CD4-positive, alpha-beta T cell (primary cell): ENCODE measurements at places on chromosomes 12 and 14.

GRCh38 chr12:66647034-66647691 is 31.7 kb downstream of the GRIP1 start:
- no peak for DNase-seq
- H3K4me1 ChIP-seq: no peaks in the 10 kb centered on the region

DNA sequence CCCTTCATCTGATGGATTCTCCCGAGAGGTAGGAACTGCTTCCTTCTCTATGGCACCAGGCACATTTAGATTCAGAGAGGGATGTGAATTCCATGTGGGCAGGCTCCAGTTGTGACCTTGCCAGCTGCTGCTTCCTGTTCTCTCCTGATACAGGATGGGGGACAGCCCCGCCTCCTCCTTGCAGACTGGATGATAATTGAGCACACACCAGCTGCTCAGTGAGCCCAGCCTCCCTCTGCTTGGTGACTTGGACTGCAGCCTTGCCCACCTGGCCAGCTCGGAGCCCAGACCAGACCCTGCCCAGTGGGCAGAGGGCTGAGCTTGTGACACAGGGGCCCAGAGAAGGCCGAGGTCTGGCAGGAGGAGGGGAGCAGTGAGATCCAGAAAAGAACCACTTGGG is 90.2 kb downstream of the CALM1 start:
- H3K27me3 ChIP-seq: no peaks in the 10 kb centered on the region
- H3K4me3 ChIP-seq: no peak overlapping the region
- DNase-seq: no peak
- H3K27ac ChIP-seq: no peak overlapping the region

GRCh38 chr14:99604766-99605298 is 825 bp upstream of the CCDC85C start:
- no peaks in the 10 kb centered on the region for H3K36me3 ChIP-seq
- H3K4me1 ChIP-seq: peaks cover 45% of the 10 kb centered on the region
- peak overlapping the region; percentile 77 for H3K27ac ChIP-seq
- peak; percentile 27 for DNase-seq
- peak overlapping the region; percentile 88 for H3K4me3 ChIP-seq

- peaks cover 12% of the 10 kb centered on the region for H3K4me1 ChIP-seq
- H3K4me3 ChIP-seq: peak overlapping the region; percentile 35
- H3K36me3 ChIP-seq: no peaks in the 10 kb centered on the region
- no peak overlapping the region for H3K27ac ChIP-seq
- peaks cover 24% of the 10 kb centered on the region for H3K27me3 ChIP-seq
Observed at GRCh38 chr12:105083551-105084105, 630 bp downstream of the ALDH1L2 start.

DNA sequence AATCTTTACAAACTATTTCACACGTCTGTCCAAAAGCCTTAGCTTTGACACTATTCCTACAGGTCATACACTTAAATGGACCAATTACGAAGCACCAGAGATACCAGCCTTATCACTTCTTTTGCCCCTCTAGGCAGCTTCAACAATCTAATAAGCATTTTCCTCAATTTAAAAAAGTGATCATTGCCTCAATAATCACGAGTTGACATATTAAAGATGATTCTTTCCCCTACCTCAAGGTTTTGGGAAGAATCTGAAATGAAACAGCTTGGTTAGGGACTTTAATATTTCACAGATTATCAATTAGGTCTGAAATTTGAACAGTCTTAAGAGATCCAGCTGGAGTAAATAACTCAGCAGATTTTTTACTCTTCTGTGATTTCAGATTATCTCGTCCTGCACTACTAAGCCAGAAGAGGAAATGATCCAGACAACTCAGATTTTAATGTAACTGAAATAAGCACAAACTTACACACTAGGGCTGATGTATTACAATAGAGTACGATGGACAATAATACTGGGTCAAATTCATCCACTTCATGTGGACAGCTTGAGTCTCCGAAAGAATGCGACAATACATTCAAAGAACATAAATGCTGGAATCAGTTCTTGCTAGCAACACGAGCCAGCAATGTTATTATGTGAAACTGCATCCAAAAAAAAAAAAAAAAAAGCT is 15.9 kb downstream of the UBE2N start:
- no peak overlapping the region for H3K27ac ChIP-seq
- no peak overlapping the region for H3K4me3 ChIP-seq
- DNase-seq: no peak
- peaks cover 41% of the 10 kb centered on the region for H3K4me1 ChIP-seq

DNA sequence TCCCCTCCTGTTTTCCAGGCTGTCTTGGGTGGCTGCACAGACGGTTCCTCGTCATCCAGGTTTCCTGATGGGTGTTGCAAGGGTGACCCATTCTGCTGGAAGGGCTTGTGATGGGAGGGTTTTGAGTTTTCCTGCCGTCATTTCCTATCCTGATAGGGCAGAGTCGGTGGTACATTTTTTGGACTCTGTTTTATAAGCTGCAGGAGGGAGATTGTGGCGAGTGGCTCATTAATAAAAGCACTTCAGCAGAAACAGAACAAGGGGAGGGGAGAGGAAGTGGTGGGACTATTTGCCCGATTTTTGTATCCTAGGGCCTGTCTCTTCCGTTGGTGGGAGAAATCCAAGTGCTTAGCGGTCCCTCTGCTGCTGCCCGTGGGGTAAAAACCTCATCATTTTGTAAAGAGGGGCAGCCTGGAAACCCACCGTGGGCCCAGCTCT is 40.0 kb downstream of the TSPAN9 start:
- peaks cover 7% of the 10 kb centered on the region for H3K4me1 ChIP-seq
- H3K4me3 ChIP-seq: no peak overlapping the region
- DNase-seq: no peak
- H3K27me3 ChIP-seq: peaks cover 11% of the 10 kb centered on the region
- H3K36me3 ChIP-seq: no peaks in the 10 kb centered on the region

DNA sequence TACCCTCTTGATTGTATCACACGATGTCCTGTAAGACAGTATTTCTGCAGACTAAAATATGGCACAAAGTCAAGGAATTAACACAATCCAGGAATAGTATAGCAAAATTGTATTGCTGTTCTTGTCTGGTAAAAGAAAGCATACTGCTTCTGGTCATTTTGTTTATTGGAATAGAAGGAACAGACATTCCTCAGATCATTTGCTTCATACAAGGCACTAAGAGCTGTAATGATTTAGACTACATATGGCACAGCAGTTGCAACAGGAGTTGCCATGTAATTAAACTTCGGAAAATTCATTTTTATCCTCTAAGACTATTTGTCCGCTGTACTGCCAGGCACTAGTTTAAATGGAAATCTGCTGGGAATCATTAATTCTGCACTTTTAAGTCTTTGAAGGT is 7.6 kb upstream of the KERA start:
- H3K36me3 ChIP-seq: no peaks in the 10 kb centered on the region
- H3K27me3 ChIP-seq: no peaks in the 10 kb centered on the region
- no peak overlapping the region for H3K27ac ChIP-seq
- no peak for DNase-seq
- H3K4me3 ChIP-seq: no peak overlapping the region

DNA sequence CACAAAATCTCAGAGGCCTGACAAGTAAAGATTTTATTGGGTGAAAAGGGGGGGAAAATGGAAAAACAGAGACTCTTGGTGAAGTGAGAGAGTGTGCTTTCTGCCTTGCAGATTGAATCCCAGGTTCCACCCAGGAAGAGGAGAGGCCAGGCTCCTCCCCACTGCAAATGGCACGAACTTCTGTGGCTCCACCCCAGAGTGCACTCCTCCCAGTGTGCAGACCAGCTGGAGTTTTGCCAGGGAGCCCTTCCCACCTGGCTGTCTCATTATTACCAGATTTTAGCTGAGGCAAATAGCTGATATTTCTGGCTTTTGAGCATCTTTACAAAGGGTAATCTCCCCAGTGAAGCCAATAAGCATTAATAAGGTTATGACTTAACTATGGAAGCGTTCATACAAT is 51.9 kb downstream of the TESPA1 start:
- H3K36me3 ChIP-seq: no peaks in the 10 kb centered on the region
- H3K4me1 ChIP-seq: peaks cover 33% of the 10 kb centered on the region
- H3K27me3 ChIP-seq: no peaks in the 10 kb centered on the region

GRCh38 chr14:89237921-89238529 is 179.0 kb downstream of the FOXN3 start:
- no peak for DNase-seq
- no peak overlapping the region for H3K4me3 ChIP-seq
- H3K4me1 ChIP-seq: peaks cover 18% of the 10 kb centered on the region
- H3K27me3 ChIP-seq: no peaks in the 10 kb centered on the region
- no peak overlapping the region for H3K27ac ChIP-seq
- no peaks in the 10 kb centered on the region for H3K36me3 ChIP-seq

GRCh38 chr12:66733839-66734238 is 55.0 kb upstream of the GRIP1 start:
- no peak overlapping the region for H3K4me3 ChIP-seq
- no peak overlapping the region for H3K27ac ChIP-seq
- H3K4me1 ChIP-seq: no peaks in the 10 kb centered on the region
- no peak for DNase-seq
- no peaks in the 10 kb centered on the region for H3K36me3 ChIP-seq

- peak; percentile 63 for DNase-seq
- H3K36me3 ChIP-seq: peaks cover 12% of the 10 kb centered on the region
- peak overlapping the region; percentile 78 for H3K27ac ChIP-seq
- H3K27me3 ChIP-seq: no peaks in the 10 kb centered on the region
Observed at GRCh38 chr14:68978172-68978911, 760 bp downstream of the ACTN1 start.

DNA sequence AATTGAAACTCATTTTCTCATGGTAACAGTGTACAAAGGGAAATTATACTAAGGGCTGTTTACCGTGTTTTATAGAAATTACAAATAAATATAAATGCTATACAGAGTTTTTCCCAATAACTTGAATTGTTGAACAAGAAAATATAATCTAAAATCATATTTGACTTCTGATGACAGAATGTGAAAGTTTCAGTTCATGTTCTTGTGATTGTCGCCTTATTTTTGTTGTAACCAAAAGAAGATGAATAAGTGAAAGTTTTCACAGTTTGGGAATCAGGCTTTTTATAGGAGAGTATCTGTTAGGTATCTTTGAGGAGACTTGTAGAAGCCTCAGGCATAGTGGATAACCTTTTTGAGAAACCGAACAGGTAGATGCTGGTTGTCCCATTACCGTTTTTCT is 28.1 kb downstream of the ANO6 start:
- H3K4me3 ChIP-seq: peak overlapping the region; percentile 8
- no peak overlapping the region for H3K27ac ChIP-seq
- H3K36me3 ChIP-seq: no peaks in the 10 kb centered on the region
- H3K27me3 ChIP-seq: no peaks in the 10 kb centered on the region
- no peak for DNase-seq
- peaks cover 14% of the 10 kb centered on the region for H3K4me1 ChIP-seq

GRCh38 chr12:109492371-109492770 is 14.9 kb downstream of the UBE3B start:
- no peak overlapping the region for H3K4me3 ChIP-seq
- H3K27me3 ChIP-seq: no peaks in the 10 kb centered on the region
- H3K27ac ChIP-seq: no peak overlapping the region
- DNase-seq: no peak
- H3K36me3 ChIP-seq: peaks cover 85% of the 10 kb centered on the region
- no peaks in the 10 kb centered on the region for H3K4me1 ChIP-seq

DNA sequence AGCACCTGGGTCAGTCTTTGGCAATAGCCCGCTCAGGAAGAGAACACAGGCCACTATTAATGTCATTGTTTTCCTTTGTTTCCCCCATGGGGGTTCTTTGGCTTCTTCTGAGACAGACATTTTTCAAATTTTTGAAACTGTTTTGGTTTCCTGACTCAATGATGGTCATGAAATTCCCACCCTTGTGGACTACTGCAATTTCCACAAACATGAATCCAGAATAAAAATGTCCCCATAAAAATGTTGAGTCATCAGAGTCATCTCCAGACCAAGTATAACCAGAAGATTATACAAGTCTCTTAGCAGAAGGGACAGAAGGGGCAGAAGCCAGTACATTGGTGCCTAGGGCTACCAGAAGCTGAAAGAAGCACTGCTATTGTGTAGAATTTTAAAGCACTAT is 29.1 kb downstream of the SLCO1A2 start:
- no peaks in the 10 kb centered on the region for H3K27me3 ChIP-seq
- no peaks in the 10 kb centered on the region for H3K36me3 ChIP-seq
- no peaks in the 10 kb centered on the region for H3K4me1 ChIP-seq
- DNase-seq: no peak
- H3K27ac ChIP-seq: no peak overlapping the region

- H3K27me3 ChIP-seq: peaks cover 4% of the 10 kb centered on the region
- no peaks in the 10 kb centered on the region for H3K36me3 ChIP-seq
- no peak overlapping the region for H3K27ac ChIP-seq
- no peak overlapping the region for H3K4me3 ChIP-seq
- no peak for DNase-seq
- H3K4me1 ChIP-seq: no peaks in the 10 kb centered on the region
Observed at GRCh38 chr12:42957136-42957535, 367.6 kb upstream of the PRICKLE1 start.

DNA sequence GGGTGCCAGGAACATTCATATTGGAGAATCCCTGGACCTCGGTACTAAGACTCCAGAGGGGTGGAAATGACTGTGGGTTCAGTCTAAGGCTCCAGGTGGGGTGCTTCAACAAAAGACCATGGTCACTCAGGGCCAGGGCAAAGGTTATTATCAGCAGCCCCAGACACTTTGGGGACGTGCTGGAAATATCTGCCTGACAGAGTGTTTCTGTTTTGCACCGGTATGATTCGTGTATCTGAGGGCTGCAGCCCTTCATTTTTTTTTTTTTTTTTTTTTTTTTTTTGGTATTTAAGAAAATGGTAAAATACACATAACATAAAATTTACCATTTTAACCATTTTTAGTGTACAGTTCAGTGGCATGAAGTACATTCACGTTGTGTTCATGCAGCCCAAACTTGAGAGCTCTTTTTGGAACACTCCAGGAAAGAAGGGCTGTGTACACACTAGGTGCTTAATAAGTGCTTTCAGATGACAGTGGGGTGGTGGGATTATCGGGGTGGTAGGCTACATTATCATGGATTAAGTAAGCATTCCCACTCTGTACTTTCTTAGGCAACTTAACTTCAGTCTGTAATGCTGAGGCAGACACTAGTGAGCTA is 120.3 kb downstream of the CHST11 start:
- H3K27me3 ChIP-seq: no peaks in the 10 kb centered on the region
- H3K4me1 ChIP-seq: peaks cover 35% of the 10 kb centered on the region
- DNase-seq: no peak
- H3K27ac ChIP-seq: no peak overlapping the region
- no peak overlapping the region for H3K4me3 ChIP-seq

GRCh38 chr12:55724940-55725309 is 3.9 kb downstream of the CD63 start:
- H3K4me1 ChIP-seq: peaks cover 46% of the 10 kb centered on the region
- peak overlapping the region; percentile 1 for H3K27ac ChIP-seq
- no peak overlapping the region for H3K4me3 ChIP-seq
- DNase-seq: no peak

- H3K36me3 ChIP-seq: no peaks in the 10 kb centered on the region
- no peaks in the 10 kb centered on the region for H3K27me3 ChIP-seq
- H3K4me3 ChIP-seq: no peak overlapping the region
- DNase-seq: no peak
- H3K4me1 ChIP-seq: no peaks in the 10 kb centered on the region
Observed at GRCh38 chr14:104898870-104899510, 25.7 kb upstream of the PLD4 start.

DNA sequence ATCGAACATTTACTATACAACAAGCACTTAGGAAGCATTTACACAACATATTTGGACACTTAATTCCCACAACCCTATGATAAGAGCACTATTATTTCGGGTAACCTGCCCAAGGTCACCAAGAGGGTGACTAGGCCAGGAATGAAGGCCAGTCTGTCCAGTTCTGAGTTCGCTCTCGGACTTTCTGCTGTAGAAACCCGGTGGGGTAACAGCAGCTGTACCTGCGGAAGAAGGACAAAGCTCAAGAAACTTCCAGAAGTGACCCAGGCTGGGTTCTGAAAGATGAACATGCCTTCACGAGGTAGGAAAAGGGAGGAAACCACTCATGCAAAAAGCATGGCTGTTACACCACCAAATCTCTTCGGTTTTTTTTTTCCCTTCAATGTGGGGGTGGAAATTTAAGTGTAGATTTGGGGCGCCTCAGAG is 10.8 kb downstream of the PLA2G1B start:
- H3K4me1 ChIP-seq: peaks cover 15% of the 10 kb centered on the region
- no peak for DNase-seq
- peak overlapping the region; percentile 80 for H3K4me3 ChIP-seq
